ENCODE measurements at places on chromosomes 3 and 15.

DNA sequence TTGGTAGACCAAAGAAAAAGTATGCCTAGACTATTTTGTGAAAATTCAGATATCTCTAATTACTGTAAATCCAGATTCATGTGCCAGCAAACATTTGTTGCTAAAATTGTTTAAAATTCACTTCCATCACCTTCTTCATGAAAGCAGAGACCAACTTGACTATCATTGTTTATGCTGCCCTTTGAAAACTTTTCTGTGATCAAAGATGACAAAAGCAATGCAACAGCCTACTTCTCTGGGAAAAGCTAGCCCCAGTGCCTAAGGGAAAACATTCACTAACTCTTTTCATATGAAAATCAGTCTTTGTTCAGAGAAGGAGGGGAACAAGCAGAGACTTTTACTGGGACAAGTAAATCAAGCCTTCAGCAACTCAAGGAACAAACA, 178.0 kb upstream of the P2RY1 start:
- no peak for DNase-seq

DNA sequence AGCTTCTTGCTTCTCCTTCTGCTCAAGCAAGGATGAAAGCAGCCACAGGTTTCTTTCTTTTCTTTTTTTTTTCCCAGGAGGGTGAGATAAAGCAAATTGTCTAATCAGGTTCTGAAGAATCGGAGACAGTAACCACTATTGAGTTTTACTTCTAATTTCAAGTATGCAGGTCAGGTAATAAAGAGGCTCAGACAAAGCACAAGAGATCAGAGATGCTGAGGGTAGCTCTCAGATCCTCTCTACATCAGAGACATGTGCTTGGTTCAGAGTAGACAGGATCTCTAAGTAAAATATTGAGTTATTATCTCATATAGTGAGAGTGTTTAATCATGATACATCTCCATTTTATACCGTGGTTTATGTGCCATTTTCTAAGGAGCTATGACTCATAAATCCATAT, 168.5 kb downstream of the NFKBIZ start:
- no peak for DNase-seq

- no peak for DNase-seq
These were observed 4.8 kb downstream of the IDH2 start for GRCh38 chr15:90097475-90097874.

DNA sequence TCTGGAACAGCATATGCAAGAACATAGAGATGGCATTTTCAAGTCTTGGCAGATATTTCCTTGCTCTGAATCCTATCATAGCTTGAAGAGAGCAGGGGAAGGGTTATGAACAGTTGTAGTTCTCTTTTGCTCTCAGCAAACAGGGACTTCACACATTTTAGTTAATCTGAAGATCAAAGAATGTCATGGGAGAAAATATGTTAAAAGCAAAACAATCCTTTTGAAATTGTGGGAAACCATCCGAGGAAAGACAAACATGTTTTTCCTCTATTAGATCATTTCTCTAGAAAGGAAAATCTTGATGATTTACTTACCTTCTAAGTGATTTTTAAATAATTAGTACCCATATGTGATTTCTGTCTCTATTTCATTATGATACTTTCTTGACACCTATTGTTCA, 77.8 kb upstream of the DCBLD2 start:
- no peak for DNase-seq

DNA sequence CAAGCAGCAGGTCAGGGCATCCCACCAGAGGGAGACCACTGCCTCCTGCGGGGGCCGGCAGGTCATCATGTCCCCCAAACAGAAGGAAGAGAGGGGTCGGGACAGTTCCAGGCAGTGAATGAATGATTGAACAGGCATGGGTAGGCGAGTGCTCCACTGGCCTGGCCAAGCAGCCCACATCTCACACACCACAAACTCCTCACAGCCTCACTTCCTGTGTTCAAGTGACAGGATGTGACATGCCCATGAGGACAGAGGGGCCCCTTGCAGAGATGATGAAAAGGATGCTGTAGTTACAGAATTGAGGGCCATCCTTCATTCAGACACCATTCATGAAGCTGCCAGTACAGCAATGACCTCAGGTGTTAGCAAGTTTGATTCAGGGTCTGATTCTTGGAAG, 3.7 kb downstream of the IQSEC1 start:
- DNase-seq: no peak

DNA sequence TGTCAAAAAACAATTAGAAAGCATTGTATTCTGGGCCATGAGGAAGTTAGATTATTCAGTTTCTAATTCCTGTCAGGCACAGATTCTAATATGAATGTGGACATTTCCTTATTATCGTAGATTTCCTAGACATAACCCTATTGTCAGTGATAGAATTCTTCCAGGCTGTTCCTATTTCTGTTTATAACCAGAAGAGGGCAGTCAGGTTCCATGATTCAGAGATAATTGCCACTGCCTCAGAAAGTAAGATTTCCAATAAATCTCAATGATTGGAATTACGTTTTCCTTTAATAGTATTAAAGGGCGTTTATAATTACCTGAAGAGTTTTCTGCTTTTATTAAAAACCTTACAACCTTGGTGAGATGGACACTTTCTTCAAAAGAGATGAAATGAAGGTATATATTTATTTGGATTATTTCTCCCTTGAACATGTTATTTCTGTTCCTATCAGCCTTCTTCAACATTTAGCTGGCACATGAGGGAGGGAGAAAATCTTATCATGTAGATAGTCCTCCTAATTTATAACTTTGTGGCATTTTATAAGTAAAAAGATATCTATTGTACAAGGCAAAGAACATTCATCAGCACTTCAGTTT, 439.2 kb downstream of the MCTP2 start:
- no peak for DNase-seq

GRCh38 chr3:30873671-30874070, 20.8 kb downstream of the GADL1 start:
- no peak for DNase-seq

- no peak for DNase-seq
These were observed 4.6 kb upstream of the MFGE8 start for GRCh38 chr15:88917760-88918159.

GRCh38 chr3:136055491-136055890, 90.0 kb downstream of the PPP2R3A start:
- DNase-seq: no peak

DNA sequence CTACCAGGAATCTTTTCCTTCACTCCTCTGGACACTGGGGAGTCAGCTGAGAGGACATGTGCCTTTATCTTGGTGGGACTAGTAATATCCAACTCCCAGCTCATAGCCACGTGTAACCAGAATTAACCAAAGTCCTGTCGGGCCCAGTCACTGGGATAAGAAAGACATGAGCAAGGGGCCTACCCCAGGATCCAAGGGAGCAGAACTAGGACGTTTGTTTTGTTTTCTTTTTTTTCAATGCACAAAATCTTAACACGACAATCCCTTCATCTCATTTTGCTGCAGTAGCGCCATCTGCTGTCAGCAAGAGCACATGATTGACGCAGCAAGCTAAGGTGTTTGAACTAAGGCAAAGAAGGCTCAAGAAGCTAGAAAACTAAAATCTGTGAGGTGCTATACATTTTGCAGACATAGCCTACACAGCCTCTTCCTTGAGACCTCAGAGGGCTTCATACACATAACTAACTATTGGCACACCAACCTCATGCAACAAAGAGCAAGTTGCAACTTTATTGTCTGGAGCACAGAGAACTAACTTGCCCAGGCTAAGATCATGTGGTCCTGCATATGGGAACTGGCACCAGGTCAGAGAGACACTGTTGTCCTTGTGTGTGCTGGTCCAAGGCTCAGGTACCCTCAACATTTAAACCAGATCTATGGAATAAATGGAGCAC, 43.6 kb downstream of the RLBP1 start:
- no peak for DNase-seq

DNA sequence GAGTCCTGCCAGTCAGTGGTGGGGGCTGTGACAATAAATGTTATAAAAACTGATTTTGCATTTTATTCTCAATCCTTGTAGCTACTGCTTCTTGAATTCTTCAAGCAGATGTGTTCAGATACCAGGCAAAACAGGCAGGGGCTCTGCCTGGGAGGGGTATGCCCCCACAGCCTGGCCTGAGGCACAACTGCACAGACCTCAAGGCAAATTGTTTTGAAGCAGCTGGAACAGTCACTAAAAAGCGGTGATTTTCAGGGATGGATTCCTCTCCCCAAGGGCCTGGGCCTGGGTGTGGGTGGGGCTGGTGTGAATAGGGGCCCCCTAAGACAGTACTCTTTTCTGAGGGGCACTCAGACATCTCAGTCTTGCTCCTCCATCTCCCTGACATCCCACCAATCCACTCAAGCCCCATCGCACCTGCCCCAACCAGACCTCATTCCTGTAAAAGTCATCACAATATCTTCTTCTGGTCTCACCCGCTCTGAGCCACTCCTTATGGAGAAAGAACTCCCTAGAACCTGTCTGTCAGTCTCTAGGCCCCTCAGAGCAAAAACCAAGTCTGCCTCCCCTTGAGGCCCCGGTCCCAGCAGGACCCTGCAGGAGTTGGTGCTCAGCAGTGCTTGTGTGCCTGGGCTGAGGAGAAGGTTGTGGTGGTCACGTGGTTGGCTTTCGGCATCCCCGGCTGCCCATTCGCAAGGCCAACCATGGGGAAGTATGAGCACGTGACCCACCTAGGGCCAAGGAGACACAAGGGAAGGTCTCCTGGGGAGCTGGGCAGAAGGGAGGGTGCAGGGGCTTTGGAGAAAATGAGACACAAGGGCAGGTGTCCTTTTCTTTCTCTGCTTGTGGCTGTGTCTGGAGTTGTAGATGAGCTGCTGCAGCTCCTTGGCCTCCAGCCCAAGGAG, 2.9 kb upstream of the PSTPIP1 start:
- no peak for DNase-seq
